Gastrocnemius medialis (tissue), 4 donors: ENCODE measurements at places on chromosomes 7 and 10.
A peak's percentile ranks its signal among the peaks of the same experiment; 100 is the strongest.

DNA sequence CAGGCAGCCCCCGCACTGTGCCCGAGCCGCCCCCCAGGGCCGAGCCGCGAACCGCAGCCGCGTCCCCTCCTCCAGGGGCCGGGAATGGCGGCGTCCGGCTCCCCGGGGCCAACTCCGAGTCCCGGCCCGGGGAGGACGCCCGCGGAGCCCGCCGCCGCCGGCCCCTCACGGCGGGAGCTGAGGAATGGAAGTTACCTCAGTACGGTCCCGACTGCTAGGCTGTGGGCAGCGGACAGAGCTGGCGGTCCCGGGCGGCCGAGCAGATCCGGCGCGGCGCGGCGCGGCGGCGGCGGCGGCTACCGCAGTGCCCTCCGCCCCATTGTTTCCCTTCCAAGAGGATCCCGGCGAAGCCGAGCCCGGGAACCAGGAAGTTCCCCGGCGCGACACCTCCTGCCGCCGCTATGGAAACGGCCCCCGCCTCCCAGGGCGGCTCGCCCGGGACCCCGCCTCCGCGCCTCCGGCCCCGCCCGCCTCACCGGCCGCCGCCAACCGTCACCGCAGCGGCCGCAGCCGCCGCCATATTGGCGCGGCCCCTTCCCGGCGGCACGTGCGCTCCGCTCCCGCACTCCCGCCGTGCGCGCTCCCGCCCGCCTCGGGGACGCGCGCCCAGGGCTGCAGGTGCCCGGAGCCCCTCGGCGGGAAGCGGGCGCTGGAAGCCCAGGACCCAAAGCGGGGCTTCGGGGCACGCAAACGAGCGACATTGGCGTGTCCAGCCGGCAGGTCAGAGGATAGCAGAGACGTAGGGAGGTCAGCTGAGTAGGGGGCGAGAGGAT, at the start of gene USP6NL:
Gene USP6NL (minus strand): TSS at position 403 of the 773 bp plus-strand sequence. CDS start 14,016 bp downstream, outside the sequence.
- DNase-seq: peak; percentile 75

DNA sequence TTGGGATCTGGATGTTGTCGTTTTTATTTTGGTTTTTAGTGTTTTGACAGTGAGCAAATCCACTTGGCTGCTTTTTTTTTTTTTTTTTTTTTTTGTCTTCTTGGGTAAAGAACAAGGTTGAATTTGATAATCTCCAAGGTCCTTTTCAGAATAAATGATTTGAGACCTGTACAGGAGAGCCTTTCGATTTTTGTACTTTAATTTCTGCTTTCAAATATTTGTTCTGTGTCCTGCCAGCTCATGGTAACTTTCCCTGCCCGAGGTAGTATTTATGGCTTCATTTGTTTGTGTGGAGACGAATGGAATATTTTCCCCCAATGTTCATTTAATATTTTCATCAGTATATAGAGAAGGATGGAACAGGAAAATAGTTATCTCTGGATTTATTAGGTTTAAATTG, 19.9 kb downstream of the WAC start:
- no peak for DNase-seq

DNA sequence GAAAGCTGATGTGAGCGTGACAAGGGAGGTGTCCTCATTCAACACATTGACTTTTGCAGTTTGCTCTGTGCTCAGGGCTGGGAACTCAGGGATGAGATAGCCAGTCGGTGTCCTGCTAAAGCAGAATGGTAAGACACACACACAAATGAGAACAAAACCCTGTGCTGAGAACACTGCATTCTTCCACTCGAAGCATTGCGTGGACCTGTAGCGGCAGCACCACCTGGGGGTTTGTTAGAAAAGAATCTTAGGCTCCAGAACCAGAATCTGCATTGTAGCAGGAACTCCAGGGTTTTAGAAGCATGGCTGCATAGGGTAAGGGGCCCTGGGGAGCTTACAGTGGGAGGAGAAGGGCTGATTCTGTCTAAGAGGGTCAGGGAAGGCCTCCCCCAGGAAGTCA, 21.5 kb upstream of the OGDHL start:
- DNase-seq: no peak

DNA sequence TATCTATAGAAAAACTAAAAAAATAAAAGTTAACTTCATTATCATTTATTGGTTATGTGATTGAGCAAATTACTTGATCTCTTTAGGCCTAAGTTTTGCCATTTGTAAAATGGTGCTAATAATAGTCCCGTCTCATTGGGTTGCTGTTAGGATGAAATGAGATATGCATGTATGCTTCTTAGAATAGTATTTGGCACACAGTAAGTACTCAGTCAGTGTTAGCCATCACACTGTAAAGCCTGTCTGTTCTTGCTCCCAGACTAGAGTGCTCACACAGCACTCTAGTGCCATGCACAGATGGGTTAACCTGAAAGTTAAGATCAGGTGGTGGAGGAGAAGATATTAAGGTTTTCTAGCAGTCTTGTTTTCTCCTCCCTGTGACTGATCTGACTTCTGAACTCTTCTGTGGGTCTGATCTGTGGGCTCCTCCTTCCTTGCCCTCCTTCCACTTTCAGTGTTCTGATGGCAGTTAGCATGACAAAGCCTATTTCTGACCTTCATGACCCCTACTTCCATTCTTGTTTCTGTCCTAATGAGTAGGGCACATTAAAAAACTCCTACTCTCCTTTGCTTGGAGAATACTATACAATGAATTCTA, 167.5 kb downstream of the RNLS start:
- DNase-seq: peak; percentile 42

- DNase-seq: no peak
These were observed 246.4 kb downstream of the GATA3 start for GRCh38 chr10:8300925-8301324.

- DNase-seq: no peak
These were observed 281.1 kb upstream of the LRRN3 start for GRCh38 chr7:110809832-110810231.
